ENCODE measurements at places on chromosomes 5 and 9.

GRCh38 chr9:14780251-14780650 lies 57.7 kb upstream of the CER1 start:
- DNase-seq: no peak

DNA sequence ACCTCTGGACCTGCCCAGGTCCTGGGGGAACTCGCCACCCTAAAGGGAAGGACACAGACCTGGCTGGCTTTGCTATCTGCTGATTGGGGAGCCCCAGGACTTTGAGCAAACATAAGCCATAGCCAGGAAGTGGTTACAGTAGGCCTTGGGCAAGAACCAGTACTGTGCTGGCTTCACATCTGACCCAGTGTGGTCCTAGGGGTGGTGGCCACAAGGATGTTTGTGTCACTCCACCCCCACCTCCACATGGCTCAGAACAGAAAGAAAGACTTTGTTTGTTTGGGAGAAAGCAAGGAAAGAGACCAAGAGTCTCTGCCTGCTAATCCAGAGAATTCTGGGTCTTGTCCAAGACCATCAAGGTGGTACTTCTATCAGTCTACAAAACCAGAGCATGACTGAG lies 334.2 kb downstream of the SPOCK1 start:
- no peak for DNase-seq

DNA sequence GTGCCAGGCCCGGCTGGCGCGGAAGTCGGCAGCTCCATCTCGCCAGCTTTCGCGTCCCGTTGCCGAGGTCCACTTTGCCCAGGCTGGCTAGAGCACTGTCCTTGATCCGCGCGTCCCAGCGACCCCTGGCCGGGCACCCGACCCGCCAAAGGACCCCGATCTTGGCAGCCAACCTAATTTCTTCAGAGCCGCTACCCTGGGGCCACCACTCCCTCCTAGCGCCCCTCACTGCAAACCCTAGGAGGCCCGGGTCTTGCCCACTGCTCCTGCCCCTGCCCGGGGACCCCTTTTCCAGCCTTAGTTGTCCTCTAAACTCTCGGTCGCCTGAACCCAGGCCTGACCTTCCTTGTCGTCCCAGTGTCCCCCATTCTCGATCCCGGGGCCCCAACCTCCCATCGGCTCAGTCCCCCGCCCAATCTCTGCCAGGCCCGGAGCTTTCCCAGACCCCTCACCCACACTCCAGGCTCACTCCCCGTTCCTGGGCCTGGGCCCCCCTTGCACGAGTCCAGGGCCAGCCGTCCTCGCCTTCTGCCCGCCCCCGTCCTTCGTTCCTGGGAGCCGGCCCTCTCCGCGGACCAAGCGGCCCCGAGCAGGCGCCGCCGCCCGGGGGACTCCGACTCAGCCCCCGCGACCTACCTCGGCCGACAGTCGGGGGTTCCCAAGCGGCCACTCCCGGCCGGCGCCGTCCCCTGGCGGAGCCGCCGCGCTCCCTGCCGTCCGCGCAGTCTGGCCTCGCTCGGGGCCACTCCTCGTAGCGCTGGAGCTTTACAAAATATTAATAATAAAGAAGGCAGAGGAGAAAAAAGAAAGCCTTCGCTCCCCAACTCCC lies 701 bp upstream of the LMX1B start:
- no peak for DNase-seq

DNA sequence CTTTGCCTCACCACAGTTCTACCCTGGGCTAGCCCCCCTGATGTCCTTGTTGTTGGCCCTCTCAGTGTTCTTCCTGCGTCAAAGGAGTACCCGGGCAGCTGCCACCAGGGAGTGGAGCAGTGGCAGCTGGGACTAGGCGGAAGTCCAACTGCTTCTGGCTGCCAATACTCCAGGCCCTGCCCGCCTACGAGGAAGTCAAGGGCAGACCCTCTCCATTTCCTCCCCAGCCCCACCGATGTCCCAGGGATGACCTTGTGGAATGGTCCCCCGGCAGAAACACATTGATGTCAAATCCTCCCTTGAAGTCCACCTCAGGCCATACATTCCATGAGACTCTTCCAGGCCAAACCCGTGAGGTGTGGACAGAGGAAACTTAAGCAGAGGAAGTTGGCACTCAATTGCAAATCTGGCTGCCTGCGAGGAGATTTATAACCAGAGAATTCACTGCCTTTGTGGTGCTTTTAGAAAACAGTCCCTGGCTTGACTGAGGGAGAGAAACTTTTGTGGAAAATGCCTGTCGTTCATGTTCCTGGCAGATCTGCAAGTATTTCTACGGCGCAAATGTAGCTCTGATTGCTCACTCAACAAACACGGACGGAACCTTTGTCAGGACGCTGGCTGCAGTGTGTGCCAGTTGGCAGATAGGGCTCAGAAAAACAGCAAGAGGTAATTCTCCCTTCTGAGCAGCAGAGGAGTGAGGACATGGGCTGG lies 339.7 kb downstream of the RAB3C start:
- DNase-seq: no peak

- no peak for DNase-seq
Measured at GRCh38 chr9:91349115-91349555, 12.6 kb downstream of the AUH start.

DNA sequence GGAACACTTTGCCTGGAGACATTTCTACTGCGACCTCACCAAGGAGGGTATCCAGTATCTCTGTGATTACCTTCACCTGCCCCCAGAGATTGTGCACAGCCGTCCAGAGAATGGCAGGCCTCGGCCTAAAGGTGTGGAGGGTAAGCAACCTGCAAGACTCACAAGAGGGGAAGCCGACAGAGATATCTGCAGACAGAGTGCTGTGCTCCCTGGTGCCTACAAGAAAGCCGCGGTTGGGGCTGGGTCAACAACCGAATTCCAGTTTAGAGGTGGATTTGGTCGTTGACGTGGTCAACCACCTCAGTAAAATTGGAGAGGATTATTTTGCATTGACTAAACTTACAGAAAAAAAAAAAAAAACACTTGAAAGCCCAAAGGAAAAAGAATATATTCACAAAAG lies 107.8 kb upstream of the ISL1 start:
- no peak for DNase-seq

- DNase-seq: no peak
Measured at GRCh38 chr5:137462816-137463520, 36.2 kb downstream of the SPOCK1 start.

DNA sequence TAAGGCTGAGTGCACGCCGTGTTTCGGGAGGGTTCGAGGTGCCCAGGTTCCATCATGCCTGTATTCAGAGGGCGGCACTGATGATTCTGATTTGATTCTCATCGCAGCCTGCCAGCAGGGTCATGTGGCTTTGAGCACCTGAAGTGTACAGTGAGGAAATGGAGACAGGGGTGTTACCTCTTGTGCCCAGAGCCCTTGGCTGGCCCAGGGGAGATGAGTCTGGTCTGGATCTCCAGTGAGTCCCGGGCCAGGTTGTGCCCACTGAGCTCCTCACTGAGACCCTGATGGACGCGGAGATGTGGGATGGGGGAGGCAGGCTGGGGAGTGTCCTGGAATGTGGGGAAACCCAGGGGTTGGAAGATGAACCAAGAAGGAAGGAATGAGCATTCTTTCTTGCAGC lies 54.7 kb downstream of the GADD45G start:
- no peak for DNase-seq

GRCh38 chr9:96067004-96067403 lies 191.5 kb downstream of the ERCC6L2 start:
- DNase-seq: no peak

- no peak for DNase-seq
Measured at GRCh38 chr9:137952976-137953666, 75.5 kb downstream of the CACNA1B start.
